ENCODE measurements at places on chromosomes 4 and X.

DNA sequence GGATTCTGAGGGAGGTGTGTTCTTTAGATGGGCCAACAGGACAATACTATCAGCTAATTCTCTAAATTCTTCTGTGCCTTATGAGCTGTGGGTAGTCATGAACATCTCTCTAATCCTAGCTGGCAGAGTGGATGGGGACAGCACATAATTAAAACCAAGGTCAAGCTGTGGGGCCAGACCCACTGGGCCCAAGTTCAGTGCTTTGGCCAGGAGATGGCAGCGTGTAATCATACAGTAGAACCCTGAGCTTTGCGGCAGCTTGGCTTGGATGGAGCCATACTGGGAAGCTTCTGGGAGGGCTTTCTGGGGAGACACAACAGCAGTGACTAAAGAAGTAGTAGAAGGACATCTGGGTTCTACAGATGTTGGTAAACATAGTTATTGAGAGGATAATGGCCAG, 140.3 kb upstream of the CXCL13 start:
- peak; percentile 52 for DNase-seq

- DNase-seq = no peak
Measured at GRCh38 chrX:10828640-10829039, 208.3 kb upstream of the MID1 start.

GRCh38 chr4:64777286-64777685, 368.0 kb upstream of the TECRL start:
- DNase-seq = no peak

DNA sequence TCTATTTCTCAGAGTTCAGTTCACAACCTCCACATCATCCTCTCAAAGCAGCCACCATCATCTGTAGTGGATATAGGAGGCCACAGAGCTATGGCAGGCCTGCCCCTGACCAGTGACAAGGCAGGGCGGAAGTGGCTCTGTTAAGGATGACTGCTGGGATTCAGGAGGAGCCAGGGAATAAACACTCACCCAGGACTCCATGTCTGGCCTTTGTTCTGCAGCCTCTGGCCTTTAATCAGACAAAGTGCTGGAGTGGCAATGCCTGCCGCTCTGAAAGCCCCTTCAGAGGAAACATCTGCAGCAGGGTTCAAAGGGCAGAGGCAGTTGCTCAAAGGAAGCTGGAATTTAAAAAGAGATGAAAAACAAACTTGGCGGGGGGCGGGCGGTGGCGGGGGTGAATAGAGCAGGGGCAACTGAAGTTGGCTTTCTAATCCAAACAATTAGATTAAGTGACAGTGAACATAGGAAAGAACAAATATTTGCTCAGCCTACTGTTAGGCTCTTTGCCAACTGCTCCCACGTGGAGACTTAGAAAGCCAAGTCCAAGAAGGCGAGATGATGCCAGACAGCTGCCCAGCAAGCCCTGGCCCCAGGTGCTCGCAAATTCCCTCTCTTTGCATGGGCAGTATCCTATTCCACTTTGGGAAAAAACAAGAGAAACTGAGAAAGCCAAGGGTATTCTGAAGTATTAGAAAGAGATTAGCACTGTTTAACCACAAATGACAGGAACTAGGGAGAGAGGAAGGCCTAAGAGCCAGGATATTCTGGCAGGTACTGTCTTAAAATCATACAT, 5.5 kb downstream of the MPP1 start:
- DNase-seq = peak; percentile 9

DNA sequence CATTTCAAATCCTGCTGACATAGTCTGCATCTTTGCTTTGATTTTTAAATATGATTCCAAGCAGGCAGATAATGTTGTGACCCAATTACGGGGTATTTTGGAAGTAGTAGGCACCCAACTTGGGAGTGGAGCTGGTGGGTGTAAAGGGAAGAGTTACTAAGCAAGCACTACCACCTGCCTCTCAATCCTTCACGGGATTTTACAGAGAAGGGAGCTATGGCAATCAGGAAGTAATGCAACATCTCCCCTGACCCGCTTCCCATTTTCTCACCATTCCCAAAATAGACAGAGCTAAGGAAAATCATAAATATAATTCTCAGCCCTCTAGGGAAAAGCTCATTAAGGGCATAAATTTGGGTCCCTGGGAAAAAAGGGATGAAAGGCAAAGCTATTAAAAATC, 9.2 kb downstream of the APBB2 start:
- no peak for DNase-seq

DNA sequence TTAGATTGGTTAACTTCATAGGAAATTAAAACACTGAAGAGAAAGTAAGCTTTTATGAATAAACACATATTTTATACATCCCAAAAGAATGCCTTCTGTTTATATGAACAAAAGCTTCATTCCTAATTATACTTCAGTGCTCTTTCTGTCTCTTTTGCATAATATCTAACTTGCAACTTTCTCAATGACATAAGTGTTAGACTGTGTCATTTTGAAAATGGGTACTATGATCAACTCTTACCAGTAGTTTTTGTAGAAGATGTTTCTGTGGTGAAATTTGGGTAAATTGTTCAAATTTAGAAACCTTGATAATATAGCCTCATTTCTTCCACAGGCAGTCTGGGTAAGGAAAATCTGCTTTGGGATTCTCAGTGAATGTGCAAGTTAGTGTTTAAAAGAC, 991.4 kb downstream of the CCSER1 start:
- no peak for DNase-seq

DNA sequence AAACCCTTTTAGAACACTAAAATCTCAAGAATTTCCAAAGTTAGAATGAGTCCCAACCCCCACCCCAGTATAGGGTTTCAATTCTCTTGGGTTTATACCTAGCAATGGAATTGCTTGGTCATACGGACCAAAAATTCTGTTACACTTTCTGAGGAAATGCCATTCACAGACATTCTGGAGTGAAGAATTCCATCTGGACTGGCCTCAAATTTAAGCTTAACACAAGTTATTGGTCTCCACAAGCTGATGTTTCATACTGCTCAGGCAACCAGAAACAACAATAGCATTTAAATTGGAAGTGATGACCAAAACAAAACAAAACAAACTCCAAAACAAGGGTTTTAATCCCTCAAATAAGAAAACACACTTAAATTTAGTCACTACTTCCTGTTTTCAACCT, 51.1 kb downstream of the GPC4 start:
- no peak for DNase-seq

- no peak for DNase-seq
Measured at GRCh38 chr4:31793907-31794306, 1073.7 kb downstream of the PCDH7 start.

- no peak for DNase-seq
Measured at GRCh38 chr4:126710935-126711334, 921.8 kb upstream of the INTU start.

- DNase-seq = no peak
Measured at GRCh38 chr4:131388277-131388676, 1760.8 kb upstream of the PCDH10 start.
